ENCODE measurements at places on chromosomes 1 and 21.
A peak's percentile ranks its signal among the peaks of the same experiment; 100 is the strongest.

DNA sequence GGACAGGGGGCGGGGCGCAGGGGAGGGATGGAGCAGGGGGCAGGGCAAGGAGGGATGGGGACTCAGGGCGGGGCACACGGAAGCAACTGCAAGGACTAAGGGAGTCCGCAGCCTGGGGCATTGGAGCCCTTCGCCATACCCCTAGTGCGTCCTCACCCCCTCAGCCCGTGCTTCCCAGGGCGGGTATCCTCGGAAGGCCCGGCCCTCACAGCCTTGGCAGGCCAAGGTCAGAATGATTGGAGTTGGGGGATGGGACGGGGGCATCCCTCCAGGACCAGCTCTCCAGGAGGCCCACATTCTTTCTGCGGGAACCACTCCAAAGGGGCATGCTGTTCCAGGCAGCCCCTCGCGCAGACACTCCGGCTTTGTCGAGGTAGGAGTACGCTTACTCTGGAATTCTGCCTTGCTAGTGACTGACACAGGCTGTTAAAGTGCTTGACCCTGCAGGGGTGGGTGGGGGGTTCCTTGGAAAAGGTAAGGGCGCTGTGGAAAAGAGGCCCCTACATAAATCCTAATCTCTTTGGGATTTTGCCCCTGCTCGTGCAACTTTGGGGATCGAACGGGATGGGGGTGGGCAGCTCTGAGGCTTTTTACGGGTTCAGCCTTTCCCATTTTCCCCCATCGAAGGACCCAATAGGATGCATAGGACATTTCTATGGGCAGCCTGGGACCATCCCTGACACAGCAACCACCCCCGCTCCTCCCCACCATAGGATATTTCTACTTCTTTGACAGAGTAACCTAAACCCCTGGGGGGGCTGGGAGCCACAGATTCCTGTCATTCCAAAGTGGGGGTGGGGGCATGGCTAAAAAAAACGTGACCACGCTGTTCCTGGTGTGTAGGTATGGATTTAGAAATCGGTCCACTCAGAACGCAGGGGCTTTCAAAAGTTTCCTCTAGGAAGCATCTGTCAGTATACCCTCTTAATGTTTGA, 738 bp upstream of the TRIM11 start:
- peaks cover 24% of the 10 kb centered on the region for H3K4me1 ChIP-seq
- peaks cover 6% of the 10 kb centered on the region for H3K36me3 ChIP-seq
- H3K4me3 ChIP-seq, result peak overlapping the region; percentile 94
- no peak overlapping the region for H3K27ac ChIP-seq

- H3K36me3 ChIP-seq, result peaks cover 3% of the 10 kb centered on the region
- H3K4me1 ChIP-seq, result no peaks in the 10 kb centered on the region
- H3K27ac ChIP-seq, result no peak overlapping the region
- no peak overlapping the region for H3K4me3 ChIP-seq
Observed at GRCh38 chr1:235563513-235564061, 59.3 kb upstream of the B3GALNT2 start.

DNA sequence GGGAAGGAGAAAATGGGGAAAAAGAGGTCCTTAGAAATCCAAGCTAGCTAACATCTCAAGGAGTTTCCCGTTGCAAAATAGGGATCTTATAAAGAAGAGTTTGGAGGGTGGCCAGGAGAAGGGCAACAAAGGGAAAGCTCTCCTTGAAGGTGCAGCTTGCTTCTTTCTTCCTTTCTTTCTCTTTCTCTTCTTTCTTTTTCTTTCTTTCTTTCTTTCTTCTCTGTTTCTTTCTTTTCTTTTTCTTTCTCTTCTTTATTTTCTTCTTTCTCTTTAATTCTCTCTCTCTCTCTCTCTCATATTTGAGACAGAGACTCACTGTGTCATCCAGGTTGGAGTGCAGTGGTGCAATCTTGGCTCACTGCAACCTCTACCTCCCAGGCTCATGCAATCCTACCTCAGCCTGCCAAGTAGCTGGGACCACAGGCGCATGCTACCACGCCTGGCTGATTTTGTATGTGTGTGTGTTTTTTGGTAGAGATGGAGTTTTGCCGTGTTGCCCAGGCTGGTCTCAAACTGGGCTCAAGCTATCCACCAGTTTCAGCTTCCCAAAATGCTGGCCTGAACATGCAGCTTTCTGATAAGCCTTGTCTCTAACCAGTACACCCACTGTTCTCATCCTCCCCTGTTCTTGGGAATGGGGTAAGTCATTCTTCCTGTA, 44.4 kb downstream of the RNF11 start:
- H3K27ac ChIP-seq, result 0 out of 2 replicates have a peak overlapping the region, but pooled peaks have one; percentile 41
- H3K27me3 ChIP-seq, result no peaks in the 10 kb centered on the region
- no peak overlapping the region for H3K4me3 ChIP-seq
- H3K4me1 ChIP-seq, result no peaks in the 10 kb centered on the region

- no peaks in the 10 kb centered on the region for H3K36me3 ChIP-seq
- no peak for DNase-seq
- no peaks in the 10 kb centered on the region for H3K4me1 ChIP-seq
- H3K27me3 ChIP-seq, result peaks cover 4% of the 10 kb centered on the region
- no peak overlapping the region for H3K4me3 ChIP-seq
Observed at GRCh38 chr1:24263211-24263610, 55.9 kb upstream of the GRHL3 start.

GRCh38 chr1:227898502-227899140, 49.1 kb downstream of the WNT9A start:
- DNase-seq, result peak; percentile 6
- no peaks in the 10 kb centered on the region for H3K27me3 ChIP-seq
- no peak overlapping the region for H3K4me3 ChIP-seq
- H3K36me3 ChIP-seq, result no peaks in the 10 kb centered on the region

GRCh38 chr1:201282931-201283829, at the start of gene PKP1:
Gene PKP1, plus strand, starts transcription at chr1:201283506. Its CDS starts 197 bp downstream, at chr1:201283703.
- H3K36me3 ChIP-seq, result no peaks in the 10 kb centered on the region
- peak; percentile 44 for DNase-seq
- H3K4me3 ChIP-seq, result peak within 1 kb of the TSS; percentile 63
- peaks cover 45% of the 10 kb centered on the region for H3K27me3 ChIP-seq

- no peak for DNase-seq
- H3K27ac ChIP-seq, result no peak overlapping the region
- H3K36me3 ChIP-seq, result no peaks in the 10 kb centered on the region
- peaks cover 14% of the 10 kb centered on the region for H3K4me1 ChIP-seq
Observed at GRCh38 chr21:38511662-38512243, 13.5 kb upstream of the ERG start.

GRCh38 chr1:203467550-203467921, 8.1 kb upstream of the PRELP start:
- H3K36me3 ChIP-seq, result no peaks in the 10 kb centered on the region
- peaks cover 21% of the 10 kb centered on the region for H3K4me1 ChIP-seq
- no peak for DNase-seq
- H3K4me3 ChIP-seq, result no peak overlapping the region
- no peak overlapping the region for H3K27ac ChIP-seq
